ENCODE measurements at places on chromosomes 2 and 18.

DNA sequence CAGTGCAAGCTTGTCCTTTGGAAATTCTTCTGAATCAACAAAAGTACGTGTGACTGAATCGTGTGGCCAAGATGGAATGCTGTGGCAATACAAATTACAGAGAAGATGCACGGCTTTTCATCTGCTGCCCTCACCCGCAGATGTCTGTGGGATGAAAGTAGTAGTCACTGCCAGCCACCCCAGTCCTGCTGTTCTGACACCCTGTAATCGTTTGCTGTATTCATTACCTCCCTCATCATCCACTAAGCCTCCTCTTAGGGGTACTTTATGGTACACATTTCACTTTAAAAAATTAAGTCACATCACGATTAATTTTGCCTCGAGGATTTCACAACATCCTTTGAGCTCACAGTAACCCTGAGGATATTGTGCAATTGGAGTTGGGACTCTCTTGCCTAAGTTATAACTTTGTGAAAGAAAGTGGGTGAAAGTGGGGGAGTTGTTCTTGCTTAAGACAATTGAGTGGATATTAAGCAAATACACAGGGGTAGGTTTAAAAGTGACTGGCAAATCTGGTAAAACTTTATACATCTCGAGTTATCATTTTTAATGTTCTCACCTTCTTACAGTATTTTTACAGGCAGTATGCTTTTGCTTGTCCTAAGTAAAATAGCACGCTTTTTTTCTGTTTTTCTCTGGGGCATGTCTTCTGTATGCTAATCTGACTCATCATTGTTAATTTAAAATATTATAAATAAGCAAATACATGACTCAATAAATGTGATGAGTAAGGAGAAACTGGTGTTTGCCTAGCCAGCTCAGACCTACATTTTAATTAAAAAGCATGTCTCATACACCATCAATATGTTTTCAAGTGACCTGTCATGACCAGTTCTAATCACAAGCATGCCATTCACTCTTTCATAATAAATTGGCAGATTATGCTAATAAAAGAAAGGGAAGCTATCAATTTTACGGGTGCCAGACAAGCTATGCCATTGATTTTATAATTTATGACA lies 680.9 kb downstream of the IRS1 start:
- DNase-seq: peak; percentile 98

DNA sequence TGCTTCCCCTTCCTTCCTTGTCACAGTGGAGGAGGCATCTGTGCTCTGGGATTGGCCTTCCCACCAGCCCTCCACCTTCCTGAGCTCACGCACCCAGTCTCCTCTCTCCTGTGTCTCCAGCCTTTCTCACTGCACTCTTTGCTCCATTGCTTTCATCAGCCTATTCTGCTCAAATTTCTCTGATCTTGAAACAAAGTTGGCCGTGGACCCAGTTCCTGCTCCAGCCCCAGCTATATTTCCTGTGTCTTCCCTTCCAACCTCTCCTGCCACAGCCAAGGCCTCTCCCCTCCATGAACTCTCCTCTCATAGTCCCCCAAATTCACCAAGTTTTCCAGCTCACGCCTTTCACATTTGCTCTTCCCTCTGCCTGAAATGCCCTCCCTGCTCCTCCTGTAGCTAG lies 226.6 kb upstream of the AGAP1 start:
- DNase-seq: no peak

DNA sequence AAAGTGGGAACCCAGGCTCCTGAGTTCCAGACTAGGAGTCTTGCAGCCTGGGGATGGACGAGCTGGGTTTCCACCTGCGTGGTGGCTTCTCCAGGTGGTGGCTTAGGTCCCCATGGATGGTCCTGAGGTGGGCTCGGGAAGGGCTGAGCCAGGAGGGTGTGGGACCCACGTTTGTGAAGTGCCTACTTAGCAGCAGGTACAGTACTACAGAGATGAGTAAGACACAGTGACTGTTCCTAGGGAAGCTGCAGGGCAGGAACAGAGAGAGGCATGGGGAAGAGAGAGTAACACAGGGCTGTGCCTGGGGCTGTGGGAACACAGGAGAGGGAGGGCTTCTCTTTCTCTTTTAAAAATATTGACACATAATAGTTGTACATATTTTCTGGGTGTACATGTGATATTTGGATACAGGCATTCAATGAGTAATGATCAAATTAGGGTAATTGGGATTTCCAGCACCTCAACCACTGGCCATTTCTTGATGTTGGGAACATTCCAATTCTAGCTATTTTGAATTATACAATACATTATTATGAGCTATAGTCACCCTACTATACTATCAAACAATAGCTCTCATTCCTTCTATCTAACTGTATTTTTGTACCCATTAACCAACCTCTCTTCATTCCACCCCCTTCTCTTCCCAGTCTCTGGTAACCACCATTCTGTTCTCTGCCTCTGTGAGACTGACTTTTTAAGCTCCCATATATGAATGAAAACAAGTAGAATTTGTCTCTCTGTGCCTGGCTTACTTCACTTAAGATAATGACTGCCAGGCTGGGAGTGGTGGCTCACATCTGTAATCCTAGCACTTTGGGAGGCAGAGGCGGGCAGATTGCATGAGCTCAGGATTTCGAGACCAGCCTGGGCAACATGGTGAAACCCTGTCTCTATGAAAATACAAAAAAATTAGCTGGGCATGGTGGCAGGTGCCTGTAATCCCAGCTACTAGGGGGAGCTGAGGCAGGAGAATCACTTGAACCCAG lies 15.0 kb downstream of the TOGARAM2 start:
- peak; percentile 18 for DNase-seq

- DNase-seq: peak; percentile 48
These were observed 177.9 kb downstream of the CYRIA start for GRCh38 chr2:16487686-16488085.

DNA sequence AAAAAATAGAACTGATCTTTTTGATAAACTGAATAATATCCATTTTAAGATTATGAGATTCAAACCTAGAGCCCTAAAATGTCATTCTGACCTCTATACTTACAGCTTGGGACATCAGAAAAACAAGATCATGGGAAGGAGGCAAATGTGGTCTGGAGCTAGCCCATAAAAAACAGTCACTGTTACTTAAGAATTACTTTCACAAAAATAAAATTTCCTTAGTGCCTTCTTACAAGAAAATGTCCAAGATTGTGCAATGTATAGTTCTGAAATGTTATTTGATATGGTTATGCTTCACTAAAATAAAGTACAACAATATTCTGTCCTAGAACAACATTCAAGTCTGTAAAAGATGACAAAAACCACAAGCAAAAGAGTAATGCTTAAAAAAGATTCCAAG lies 247.6 kb downstream of the DYM start:
- DNase-seq: peak; percentile 67

DNA sequence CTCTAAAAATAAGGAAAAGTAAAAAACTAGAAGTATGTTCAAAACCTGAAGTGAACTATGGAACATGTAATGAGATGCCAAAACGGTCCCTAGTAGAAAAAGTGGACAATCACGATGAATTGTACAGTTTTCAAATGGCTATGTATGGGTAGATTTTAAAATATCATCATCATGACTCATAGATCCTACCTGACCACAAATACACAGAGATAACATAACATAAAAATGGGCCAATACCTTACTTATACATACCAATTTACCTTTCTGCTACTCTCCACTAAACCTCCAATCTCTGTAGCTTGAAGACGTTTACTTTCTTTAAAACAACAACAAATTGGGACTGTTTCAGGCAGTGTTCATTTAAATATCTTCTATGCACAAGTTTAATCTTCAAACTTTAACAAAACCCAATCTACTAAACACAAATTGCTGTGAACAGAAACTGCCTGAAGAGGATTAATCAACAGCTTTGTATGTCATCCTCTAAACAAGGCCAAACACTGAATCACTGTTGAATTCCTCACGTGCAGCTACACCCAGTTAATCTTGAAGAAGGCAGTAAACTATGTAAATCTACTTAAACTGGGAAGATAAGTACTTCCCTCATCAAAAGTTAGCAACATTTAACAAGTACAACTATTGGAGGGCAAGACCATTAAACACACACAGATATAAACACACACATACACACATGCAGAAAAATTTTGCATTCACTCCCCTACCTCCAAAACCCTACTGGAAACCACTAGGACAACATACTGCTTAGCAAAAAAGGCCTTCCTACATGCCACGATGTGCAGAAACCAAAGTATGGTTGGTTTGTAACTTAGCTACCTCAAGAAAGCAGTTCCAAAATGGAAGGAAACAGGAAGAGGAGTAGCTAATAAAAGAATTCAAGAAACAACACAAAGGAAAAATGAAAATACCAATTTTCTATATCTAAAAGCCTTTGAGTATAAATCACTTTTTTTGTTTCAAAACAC lies 90.3 kb downstream of the RBMS1 start:
- DNase-seq: peak; percentile 23

- DNase-seq: no peak
These were observed 166.9 kb downstream of the PRPF40A start for GRCh38 chr2:152550386-152550785.

DNA sequence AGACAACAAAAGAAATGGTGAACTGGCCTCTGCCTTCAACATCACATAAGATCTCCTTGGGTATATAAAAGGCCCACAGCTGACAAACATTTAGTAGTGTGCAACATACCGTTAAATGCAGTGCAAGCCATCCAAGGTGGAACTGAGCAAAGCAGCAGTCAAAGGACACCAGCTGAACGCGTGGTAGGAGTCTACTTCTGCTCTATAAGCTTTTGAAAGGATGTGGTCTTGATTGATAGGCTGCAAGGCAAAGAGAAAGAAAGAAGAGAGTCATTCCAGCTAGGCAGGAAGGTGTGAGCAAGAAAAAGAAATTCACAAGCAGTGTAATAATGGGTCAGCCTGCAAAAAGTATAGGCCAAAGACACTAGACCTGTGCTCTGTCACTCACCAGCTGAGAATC lies 356.3 kb downstream of the SATB2 start:
- no peak for DNase-seq

GRCh38 chr2:222538535-222538934 lies 114.2 kb downstream of the SGPP2 start:
- DNase-seq: no peak

DNA sequence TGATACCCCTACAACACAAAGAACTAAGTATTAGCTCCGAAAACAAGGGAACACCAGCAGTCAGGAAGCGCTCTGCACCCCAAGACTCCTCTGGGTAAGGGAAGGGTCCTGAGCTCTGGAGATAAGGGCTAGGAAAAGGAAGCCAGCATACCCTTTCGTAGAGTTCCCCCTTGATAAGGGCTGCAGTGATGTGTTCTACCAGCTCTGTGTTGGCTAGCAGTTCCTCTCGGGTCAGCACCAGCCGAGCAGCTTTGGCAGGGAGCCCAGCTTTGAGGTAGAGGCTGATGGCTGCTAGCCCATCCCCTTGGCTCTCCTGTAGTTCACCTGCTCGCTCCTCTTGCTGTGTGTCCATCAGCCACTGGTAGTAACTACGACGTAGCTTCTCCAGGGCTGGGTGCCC lies 18.9 kb downstream of the KRTCAP3 start:
- no peak for DNase-seq

DNA sequence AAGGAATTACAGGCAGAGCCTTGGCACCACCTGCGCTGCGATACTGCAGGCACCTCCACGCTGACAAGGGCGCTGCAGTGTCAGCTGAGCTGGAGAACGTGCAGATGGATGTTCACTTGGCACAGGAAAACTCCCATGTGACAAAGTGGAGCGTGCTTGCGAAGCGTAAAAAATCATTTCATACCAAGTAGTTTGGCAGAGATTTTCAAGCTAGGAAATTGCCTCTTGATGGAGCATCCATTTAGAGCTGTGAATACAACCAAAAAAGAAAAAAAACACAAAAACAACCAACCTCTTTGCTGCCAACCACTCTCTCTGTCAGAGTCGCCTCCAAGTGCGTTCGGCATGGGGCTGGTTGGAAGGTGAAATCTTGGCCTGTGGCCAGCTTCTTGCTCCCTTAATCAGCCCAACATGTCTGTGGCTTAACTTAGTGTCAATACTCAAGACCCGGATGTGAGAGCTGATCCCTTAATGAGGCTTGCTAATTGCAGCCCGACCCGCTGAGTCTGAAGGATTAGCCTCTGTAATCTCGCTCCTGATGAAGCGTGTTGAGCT lies 38.1 kb downstream of the ACOXL start:
- no peak for DNase-seq

DNA sequence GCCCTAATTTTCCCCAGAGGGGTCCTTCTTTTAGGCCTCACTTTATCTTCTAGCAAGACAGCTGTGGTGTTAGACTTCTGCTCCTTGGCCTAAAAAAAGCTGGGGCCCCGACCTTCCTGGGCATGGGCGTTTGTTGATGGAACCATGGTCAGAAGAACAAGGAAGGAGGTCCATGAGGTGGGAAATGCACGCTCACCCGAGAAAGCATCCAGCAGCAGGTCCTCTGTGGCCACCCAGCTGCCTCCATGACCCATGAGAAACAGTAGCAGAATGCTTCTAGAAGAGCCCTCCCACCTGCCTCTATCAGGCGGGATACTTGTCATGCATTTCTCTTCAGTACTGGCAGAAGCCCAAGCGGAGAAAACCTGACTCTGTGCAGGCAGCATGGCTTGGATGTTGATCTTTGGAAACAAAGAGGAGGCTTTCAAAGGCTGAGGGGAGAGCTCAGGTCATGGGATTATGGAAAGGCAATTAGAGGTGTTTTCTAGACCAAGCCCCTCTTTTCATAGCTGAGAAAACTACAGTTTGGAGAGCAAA lies 249.1 kb downstream of the FAM210A start:
- no peak for DNase-seq

- peak; percentile 64 for DNase-seq
These were observed 24.8 kb upstream of the STARD7 start for GRCh38 chr2:96233436-96233835.

GRCh38 chr18:76435316-76435989 lies 59.6 kb downstream of the ZNF516 start:
- DNase-seq: no peak

DNA sequence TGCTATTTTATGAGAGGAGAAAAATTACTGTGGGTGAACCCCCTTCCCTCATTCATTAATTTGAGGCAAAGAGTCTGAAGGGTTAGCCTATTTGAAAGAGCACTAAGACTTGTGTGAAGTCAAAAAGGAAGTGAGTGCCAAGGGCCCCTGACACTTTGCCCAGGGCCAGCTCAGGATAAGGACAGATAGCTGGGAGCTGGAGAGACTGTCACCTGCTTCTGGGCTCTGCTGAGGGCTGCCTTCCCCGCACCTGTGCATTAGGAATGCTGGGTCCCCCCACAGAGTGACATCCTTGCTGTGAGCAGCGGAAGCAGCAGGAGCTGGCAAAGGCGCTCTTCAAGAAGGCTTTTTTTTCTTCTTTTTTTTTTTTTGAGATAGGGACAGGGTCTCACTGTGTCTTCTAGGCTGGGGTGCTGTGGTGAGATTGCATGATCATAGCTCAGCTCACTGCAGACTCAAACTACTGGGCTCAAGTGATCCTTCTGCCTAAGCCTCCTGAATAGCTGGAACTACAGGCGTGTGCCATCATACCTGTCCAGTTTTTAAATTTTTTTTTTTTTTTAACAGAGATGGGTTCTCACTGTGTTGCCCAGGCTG lies 148.3 kb downstream of the AQP4 start:
- no peak for DNase-seq

GRCh38 chr18:54961016-54961423 lies 1.8 kb upstream of the CCDC68 start:
- peak; percentile 47 for DNase-seq

- DNase-seq: no peak
These were observed 82.0 kb downstream of the NRP2 start for GRCh38 chr2:205764270-205764746.
